ENCODE measurements at places on chromosomes 1 and 21. TPM values are rescaled to one million over a fixed set of nuclear protein-coding genes. Genes with fewer than 3 reads are reported as not detected.

DNA sequence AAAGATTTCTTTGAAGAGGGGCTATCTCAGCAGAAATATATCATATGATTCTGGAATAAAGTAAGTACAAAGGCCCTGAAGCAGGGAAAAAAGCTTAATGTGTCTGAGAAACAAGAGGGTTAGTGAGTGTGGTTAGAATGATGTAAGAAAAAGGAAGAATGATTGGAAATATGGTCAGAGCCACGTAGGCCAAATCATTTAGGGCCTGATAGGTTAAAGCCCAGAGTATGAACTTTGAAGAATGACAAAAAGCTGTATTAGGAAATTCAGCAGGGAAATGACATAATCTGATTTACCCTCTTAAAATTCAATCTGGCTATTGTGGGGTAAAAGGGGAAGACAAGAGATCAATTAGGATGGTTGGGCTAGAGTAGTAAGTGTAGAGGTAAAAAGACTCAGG lies 69.0 kb upstream of the MUTYH start:
- H3K36me3 ChIP-seq = no peaks in the 10 kb centered on the region
- H3K4me3 ChIP-seq = no peak overlapping the region
- H3K27me3 ChIP-seq = no peaks in the 10 kb centered on the region
- no peak for DNase-seq
- peaks cover 19% of the 10 kb centered on the region for H3K4me1 ChIP-seq

DNA sequence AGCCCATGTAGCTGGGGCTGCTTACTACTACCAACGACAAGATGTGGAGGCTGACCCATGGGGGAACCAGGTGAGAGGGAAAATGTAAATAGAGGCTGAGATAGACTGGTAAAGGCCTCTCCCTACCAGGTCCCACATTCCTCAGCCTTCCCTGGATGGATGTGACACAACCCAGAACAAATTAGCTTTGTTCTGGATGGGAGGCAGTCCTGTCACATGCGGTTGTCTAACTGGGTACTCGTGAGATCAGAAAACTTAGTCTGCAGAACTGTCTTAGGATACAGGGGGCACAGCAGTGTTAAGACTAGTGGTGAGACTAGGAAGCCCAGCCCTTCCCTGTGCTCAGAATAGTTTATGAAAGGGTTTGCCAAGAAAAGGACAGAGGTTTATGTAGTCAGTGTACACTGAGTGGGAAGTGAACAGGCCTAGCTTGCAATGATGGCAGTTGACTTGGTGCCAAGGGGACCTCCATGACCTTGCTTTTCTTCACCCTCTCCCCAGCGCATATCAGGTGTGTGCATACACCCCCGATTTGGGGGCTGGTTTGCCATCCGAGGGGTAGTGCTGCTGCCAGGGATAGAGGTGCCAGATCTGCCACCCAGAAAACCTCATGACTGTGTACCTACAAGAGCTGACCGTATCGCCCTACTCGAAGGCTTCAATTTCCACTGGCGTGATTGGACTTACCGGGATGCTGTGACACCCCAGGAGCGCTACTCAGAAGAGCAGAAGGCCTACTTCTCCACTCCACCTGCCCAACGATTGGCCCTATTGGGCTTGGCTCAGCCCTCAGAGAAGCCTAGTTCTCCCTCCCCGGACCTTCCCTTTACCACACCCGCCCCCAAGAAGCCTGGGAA lies 8.4 kb downstream of the MMACHC start:
- DNase-seq = peak; percentile 42
- H3K36me3 ChIP-seq = peaks cover 78% of the 10 kb centered on the region
- H3K4me3 ChIP-seq = no peak overlapping the region
- no peaks in the 10 kb centered on the region for H3K27me3 ChIP-seq
- no peaks in the 10 kb centered on the region for H3K4me1 ChIP-seq
- no peak overlapping the region for H3K27ac ChIP-seq

SZRD1 gene
- polyA plus RNA-seq = 82.5 TPM

- no peaks in the 10 kb centered on the region for H3K36me3 ChIP-seq
- H3K4me3 ChIP-seq = no peak overlapping the region
- H3K4me1 ChIP-seq = no peaks in the 10 kb centered on the region
- no peaks in the 10 kb centered on the region for H3K27me3 ChIP-seq
- DNase-seq = no peak
Measured at GRCh38 chr21:21929789-21930188, 931.6 kb downstream of the NCAM2 start.

DNA sequence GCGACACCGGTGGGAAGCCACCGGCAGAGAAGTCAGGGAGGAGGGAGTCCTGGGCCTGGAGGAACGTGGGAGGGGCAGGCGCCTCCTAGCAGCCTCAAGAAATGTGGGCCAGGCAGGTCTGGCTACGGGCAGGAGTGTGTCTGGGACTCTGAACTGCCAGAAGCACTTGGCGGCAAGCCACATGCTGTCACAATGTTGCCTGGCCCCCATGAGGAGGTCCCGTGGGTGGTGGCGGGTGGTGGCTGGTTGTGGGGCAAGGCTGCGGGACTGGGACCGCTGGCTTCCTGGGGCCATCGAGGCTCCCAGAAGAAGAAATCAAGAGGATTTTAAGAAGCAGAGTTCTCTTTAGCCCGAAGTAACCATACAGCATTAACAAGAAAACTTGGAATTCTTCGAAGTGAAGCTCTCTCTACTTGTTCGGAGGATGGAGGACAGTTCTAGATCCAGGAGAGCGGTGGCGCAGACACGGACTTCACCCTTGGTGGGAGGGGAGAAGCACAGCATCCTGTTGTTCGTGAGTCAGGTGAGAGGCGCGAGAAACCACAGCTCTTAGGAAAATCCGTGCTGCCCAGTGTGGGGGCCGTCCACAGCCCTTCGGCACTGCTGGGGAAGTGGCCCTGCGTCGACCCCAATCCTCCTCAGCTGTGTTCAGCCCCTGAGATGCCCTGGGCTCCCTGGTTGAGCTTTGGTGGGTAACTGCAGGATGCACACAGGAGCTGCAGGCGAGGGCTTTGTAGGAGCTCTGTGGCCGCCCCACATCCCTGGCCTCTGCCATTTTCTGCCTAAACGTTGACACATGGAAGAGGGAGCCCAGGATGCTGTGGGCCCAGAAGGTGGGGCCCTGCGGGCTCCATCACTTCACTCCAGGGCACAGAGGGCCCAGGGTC lies 12.4 kb downstream of the SKI start:
- H3K27me3 ChIP-seq = no peaks in the 10 kb centered on the region
- no peak overlapping the region for H3K4me3 ChIP-seq
- DNase-seq = peak; percentile 41
- no peak overlapping the region for H3K27ac ChIP-seq
- peaks cover 34% of the 10 kb centered on the region for H3K36me3 ChIP-seq
- no peaks in the 10 kb centered on the region for H3K4me1 ChIP-seq

UBL4B gene
- polyA plus RNA-seq = not detected

NOS1AP gene
- polyA plus RNA-seq = 1.5 TPM

STXBP3 gene
- polyA plus RNA-seq = 39.2 TPM

LENEP gene
- 0.23 TPM for polyA plus RNA-seq

AGMAT gene
- not detected for polyA plus RNA-seq

PAQR6 gene
- 1.3 TPM for polyA plus RNA-seq

FCMR gene
- not detected for polyA plus RNA-seq

DNA sequence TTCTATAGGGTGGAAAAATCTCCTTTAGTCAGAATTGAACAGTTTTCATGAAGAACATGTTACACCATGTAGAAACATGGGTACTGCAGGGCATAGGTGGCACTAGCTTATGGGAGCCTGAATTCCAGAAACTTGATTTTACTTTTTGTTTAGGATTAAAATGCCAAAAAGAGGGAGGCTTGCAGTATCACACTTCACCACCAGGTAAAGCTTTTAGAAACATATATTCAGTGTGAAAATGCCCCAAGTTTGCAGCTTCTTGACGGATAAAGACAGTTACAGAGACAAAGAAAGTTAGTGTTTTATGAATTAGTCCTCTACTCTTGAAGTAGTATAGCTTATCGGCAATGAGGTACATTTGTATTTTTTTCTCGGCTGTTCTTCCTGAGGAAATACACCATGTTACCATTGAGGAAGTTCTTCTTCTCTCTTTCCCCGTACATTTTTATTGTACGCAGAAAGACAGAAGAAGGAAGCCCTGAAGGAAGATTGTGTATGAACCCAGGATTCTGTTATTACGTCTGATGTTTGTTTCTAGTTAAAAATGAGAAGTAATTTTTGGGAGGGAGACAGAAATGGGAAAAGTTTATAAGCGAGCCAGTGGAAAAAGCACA lies 66.1 kb downstream of the PBX1 start:
- no peaks in the 10 kb centered on the region for H3K36me3 ChIP-seq
- no peak overlapping the region for H3K27ac ChIP-seq
- no peaks in the 10 kb centered on the region for H3K4me1 ChIP-seq
- no peaks in the 10 kb centered on the region for H3K27me3 ChIP-seq
- no peak overlapping the region for H3K4me3 ChIP-seq
- no peak for DNase-seq

TACSTD2 gene
- polyA plus RNA-seq = not detected

DNA sequence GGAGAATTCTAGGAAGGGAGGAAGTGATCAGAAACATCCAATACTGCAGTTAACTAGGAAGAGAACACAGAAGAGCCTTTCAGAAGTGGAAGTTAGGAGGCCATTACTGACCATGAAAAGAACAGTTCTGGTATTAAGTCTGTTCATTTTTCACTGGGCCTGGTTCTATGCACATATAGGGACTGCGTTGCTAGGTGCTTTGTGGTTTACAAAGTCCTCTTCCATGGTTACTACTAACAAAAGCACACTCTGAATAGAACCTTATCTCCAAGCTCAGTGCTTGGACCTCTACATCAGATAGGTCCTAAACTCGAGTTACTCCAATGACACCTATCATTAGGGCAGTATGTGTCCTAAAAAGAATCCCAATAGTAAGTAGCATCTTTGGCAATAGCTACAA lies 75.4 kb downstream of the RPAP2 start:
- H3K27ac ChIP-seq = no peak overlapping the region
- DNase-seq = no peak
- no peak overlapping the region for H3K4me3 ChIP-seq

GRCh38 chr1:157723157-157723556 lies 22.6 kb upstream of the FCRL3 start:
- H3K27ac ChIP-seq = no peak overlapping the region
- H3K36me3 ChIP-seq = no peaks in the 10 kb centered on the region
- H3K4me3 ChIP-seq = no peak overlapping the region
- DNase-seq = no peak
- no peaks in the 10 kb centered on the region for H3K4me1 ChIP-seq
- no peaks in the 10 kb centered on the region for H3K27me3 ChIP-seq

DNA sequence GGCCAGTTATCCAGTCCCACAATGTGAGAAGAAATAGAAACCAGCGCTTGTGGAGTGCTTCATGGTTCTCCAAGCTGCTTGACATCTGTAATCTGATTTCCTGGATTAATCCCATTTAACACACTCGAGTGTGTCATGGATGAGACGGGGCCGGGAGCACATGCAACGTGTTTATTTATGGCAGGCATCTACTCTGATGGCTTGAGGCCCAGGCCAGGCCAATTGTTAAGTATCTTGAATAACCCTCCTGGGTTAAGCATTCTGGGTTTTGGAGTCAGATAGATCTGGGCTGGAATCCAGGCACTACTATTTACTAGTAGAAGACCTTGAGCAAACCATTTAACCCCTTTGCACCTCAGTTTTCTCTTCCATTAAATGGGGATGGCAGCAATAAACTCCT lies 37.5 kb upstream of the LAPTM5 start:
- no peak for DNase-seq
- H3K4me1 ChIP-seq = peaks cover 6% of the 10 kb centered on the region
- H3K36me3 ChIP-seq = no peaks in the 10 kb centered on the region
- H3K27ac ChIP-seq = no peak overlapping the region

- H3K4me1 ChIP-seq = peaks cover 17% of the 10 kb centered on the region
- H3K36me3 ChIP-seq = peaks cover 21% of the 10 kb centered on the region
- DNase-seq = peak; percentile 80
- H3K27me3 ChIP-seq = no peaks in the 10 kb centered on the region
Measured at GRCh38 chr1:89523572-89524368, 859 bp upstream of the LRRC8B start.

CDA gene
- polyA plus RNA-seq = not detected

FCER1G gene
- polyA plus RNA-seq = 0.47 TPM

C1orf167 gene
- polyA plus RNA-seq = 0.86 TPM

Measured in K562 (cell line).